Lower lobe of right lung (tissue), 2 donors: ENCODE measurements at places on chromosomes 7 and 10. TPM values are rescaled to one million over a fixed set of nuclear protein-coding genes. Genes with fewer than 3 reads are reported as not detected.

The PKD2L1 gene
- total RNA-seq: 3.4 TPM

DNA sequence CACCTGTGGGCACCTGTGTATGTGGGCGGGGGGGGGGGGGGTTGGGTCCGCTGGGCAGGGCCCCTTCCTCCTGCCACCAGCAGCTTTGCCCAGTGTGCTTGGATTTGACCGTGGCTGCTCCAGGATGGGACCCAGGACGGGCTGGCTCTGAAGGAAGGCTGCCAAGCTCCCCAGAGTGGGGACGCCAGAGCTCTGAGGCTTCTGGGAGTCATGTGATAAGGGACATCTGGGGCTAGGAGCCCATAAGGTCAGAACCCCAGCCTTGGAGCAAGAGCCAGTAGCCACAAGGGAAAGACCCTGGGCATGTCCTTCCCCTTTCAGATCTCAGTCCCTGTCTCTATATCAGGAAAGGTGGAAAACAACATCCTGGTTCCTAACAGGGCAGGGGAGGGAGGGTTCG is 21.8 kb upstream of the AMZ1 start:
- no peak for DNase-seq
- peaks cover 5% of the 10 kb centered on the region for H3K36me3 ChIP-seq
- peaks cover 8% of the 10 kb centered on the region for H3K27me3 ChIP-seq
- peaks cover 18% of the 10 kb centered on the region for H3K4me1 ChIP-seq
- no peak overlapping the region for H3K27ac ChIP-seq

GRCh38 chr10:31804352-31804810 is 124.2 kb downstream of the ARHGAP12 start:
- no peak overlapping the region for H3K27ac ChIP-seq
- H3K27me3 ChIP-seq: no peaks in the 10 kb centered on the region
- H3K36me3 ChIP-seq: peaks cover 3% of the 10 kb centered on the region
- no peak overlapping the region for H3K4me3 ChIP-seq

The OR6B1 gene
- not detected for total RNA-seq

GRCh38 chr7:130149281-130150139 is 55.7 kb downstream of the TMEM209 start:
- H3K4me1 ChIP-seq: no peaks in the 10 kb centered on the region
- no peak for DNase-seq
- peak overlapping the region; percentile 18 for H3K27ac ChIP-seq

The NCF1 gene
- 50.8 TPM for total RNA-seq

GRCh38 chr7:25384788-25385505 is 156.7 kb upstream of the NPVF start:
- no peak for DNase-seq
- no peaks in the 10 kb centered on the region for H3K4me1 ChIP-seq
- no peak overlapping the region for H3K4me3 ChIP-seq
- no peaks in the 10 kb centered on the region for H3K27me3 ChIP-seq
- H3K27ac ChIP-seq: no peak overlapping the region
